ENCODE measurements at places on chromosomes 2 and 18. TPM values are rescaled to one million over a fixed set of nuclear protein-coding genes. Genes with fewer than 3 reads are reported as not detected.

DNA sequence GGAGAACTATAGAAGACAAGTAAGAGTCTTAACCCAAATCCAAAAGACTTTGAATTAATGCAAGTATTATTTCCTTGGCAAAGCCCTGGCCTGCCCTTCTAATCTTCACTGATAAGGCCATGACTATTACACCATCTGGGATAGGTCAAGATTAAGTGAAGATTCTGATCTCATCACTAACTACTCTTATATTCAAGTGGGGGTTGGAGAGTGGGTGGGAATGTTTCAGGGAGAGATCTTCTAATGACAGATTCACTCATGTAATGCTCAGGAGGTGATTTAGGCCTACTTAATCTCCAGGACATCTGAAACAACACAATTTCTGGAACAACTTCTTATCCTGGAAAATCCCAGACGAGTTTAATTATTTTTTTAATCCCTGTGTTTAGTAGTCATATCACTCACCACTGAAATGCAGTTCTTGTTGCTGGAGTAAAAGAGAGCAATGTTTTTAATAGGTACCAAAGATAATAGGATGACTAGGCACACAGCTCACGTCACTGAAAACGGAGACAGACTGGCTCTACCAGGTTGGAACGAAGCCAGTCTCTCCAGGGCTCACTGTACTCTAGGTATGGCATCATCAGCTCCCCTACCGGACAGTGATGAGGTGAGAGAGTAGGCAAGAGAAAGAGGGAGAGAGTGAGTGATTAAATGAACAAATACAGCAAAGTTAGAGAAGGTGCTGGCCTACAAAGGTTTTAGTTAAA lies 133.1 kb downstream of the NCKAP5 start:
- H3K4me1 ChIP-seq: no peaks in the 10 kb centered on the region
- no peak for DNase-seq
- H3K36me3 ChIP-seq: no peaks in the 10 kb centered on the region
- H3K4me3 ChIP-seq: no peak overlapping the region
- H3K27me3 ChIP-seq: no peaks in the 10 kb centered on the region
- H3K27ac ChIP-seq: no peak overlapping the region

Gene TM4SF20
- polyA plus RNA-seq: not detected

Gene TMEM37
- polyA plus RNA-seq: not detected

Gene PFN4
- not detected for polyA plus RNA-seq

DNA sequence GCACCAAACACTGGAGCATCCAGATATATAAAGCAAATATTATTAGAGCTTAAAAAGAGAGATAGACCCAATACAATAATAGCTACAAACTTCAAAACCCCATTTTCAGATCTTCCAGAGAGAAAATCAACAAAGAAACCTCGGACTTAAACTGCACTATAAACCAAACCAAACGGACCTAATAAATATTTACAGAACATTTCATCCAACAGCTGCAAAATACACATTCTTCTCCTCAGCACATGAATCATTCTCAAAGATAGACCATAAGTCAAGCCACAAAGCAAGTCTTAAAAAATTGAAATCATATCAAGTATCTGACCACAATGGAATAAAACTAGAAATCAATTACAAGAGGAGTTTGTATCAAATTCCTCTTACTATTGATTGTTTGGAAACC lies 140.2 kb upstream of the OTOS start:
- no peak overlapping the region for H3K27ac ChIP-seq
- H3K27me3 ChIP-seq: peaks cover 5% of the 10 kb centered on the region
- no peak overlapping the region for H3K4me3 ChIP-seq
- DNase-seq: no peak

- H3K4me1 ChIP-seq: peaks cover 17% of the 10 kb centered on the region
- DNase-seq: no peak
- no peak overlapping the region for H3K27ac ChIP-seq
- no peak overlapping the region for H3K4me3 ChIP-seq
Measured at GRCh38 chr2:53765767-53766166, 1.8 kb upstream of the CHAC2 start.

Gene SLC4A3
- polyA plus RNA-seq: not detected

GRCh38 chr2:171267855-171268629 lies 107.3 kb upstream of the TLK1 start:
- H3K36me3 ChIP-seq: no peaks in the 10 kb centered on the region
- H3K4me3 ChIP-seq: no peak overlapping the region
- no peaks in the 10 kb centered on the region for H3K27me3 ChIP-seq
- no peak for DNase-seq

- no peaks in the 10 kb centered on the region for H3K36me3 ChIP-seq
- H3K4me3 ChIP-seq: no peak overlapping the region
Measured at GRCh38 chr18:44130376-44130942, 550.2 kb upstream of the SETBP1 start.

Gene RGPD5
- polyA plus RNA-seq: 2.2 TPM

DNA sequence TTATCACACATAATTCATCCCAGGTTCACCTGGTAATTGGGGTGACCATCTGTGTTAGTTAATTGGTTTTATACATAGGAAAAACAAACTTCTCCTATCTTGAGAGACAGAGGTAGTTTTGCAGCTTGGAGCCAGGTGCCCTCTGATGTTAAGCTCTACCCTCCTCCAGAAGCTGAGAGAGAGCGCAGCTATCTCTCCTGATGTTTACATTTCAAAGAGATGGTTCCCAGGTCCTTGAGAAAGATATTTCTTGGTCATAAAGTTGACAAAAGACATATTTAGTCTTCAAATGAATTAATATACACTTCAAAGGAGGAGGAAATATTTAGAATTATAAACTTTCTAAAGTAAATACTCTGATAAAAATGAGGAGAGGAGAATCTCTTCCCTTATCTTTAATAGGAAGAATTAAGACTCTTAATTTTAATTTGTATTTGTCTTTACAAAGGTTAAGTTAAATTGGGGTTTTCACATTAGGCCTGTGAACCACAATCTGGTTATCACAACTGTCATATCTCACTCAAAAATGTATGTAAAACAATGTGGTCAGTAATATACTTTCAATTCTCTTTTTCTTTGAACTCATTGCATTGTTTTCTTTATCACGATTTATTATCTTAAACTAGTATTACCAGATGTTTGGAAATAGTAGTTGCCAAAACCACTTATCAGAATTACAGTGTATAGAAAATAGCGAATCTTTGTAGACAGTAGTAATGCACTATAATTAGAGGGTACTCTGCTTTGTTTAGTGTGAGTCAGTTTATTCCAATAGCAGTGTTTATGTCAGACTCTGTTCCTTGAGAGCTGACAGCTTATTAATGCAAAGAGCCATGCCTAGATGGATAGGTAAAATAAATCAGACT lies 26.8 kb downstream of the SERPINB4 start:
- no peak for DNase-seq
- no peak overlapping the region for H3K4me3 ChIP-seq
- H3K27me3 ChIP-seq: no peaks in the 10 kb centered on the region
- H3K4me1 ChIP-seq: no peaks in the 10 kb centered on the region
- no peaks in the 10 kb centered on the region for H3K36me3 ChIP-seq

GRCh38 chr2:207765547-207765946 lies 4.2 kb downstream of the FZD5 start:
- no peaks in the 10 kb centered on the region for H3K36me3 ChIP-seq
- H3K4me3 ChIP-seq: no peak overlapping the region
- peaks cover 36% of the 10 kb centered on the region for H3K4me1 ChIP-seq

DNA sequence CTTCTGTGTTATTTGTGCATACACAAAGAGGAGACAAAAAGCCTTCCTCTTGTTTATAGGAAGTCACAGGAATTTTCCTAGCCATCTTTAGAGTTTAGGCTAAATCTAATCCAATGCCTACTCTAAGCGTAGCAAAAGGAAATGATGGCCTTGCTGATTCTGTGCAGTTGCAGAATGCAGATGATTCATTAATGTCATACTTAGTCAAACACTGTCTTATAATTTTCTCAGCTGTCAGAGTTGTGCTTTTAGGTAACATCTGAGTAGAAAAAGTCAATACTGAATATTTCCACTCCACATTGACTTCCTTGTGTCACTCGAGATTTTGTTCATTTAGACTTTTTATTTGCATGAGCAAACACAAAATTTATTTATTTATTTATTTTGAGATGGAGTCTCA lies 157.9 kb upstream of the FOSL2 start:
- no peaks in the 10 kb centered on the region for H3K4me1 ChIP-seq
- no peak for DNase-seq
- no peak overlapping the region for H3K4me3 ChIP-seq
- no peaks in the 10 kb centered on the region for H3K27me3 ChIP-seq
- H3K27ac ChIP-seq: no peak overlapping the region
- no peaks in the 10 kb centered on the region for H3K36me3 ChIP-seq

- no peak overlapping the region for H3K4me3 ChIP-seq
- no peaks in the 10 kb centered on the region for H3K27me3 ChIP-seq
- no peaks in the 10 kb centered on the region for H3K36me3 ChIP-seq
- no peaks in the 10 kb centered on the region for H3K4me1 ChIP-seq
- DNase-seq: no peak
Measured at GRCh38 chr18:74901362-74902146, 303.9 kb downstream of the ZNF407 start.

DNA sequence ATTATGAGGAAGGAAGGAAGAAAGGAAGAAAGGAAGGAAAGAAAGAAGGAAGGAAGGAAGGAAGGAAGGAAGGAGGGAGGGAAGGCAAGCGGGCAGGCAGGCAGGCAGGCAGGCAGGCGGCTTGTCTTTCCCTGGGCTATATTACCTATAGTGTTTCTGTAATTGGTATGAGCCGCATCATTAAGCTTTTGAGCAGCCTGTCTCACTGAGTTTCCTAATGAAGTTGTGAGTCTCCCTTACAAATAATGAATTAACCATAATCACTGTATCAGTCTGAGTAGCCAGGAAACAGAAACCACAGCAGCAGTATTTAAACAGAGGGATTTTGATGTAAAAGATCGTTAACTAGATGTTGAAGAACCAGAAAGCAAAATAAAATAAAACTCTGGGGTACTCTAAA lies 11.8 kb upstream of the SULT1C3 start:
- no peak overlapping the region for H3K27ac ChIP-seq
- no peaks in the 10 kb centered on the region for H3K27me3 ChIP-seq
- H3K4me1 ChIP-seq: no peaks in the 10 kb centered on the region
- DNase-seq: no peak
- no peak overlapping the region for H3K4me3 ChIP-seq
- no peaks in the 10 kb centered on the region for H3K36me3 ChIP-seq

Gene ACOXL
- not detected for polyA plus RNA-seq

- no peak overlapping the region for H3K4me3 ChIP-seq
- no peaks in the 10 kb centered on the region for H3K36me3 ChIP-seq
- DNase-seq: no peak
Measured at GRCh38 chr2:235064976-235065375, 113.2 kb downstream of the SH3BP4 start.

DNA sequence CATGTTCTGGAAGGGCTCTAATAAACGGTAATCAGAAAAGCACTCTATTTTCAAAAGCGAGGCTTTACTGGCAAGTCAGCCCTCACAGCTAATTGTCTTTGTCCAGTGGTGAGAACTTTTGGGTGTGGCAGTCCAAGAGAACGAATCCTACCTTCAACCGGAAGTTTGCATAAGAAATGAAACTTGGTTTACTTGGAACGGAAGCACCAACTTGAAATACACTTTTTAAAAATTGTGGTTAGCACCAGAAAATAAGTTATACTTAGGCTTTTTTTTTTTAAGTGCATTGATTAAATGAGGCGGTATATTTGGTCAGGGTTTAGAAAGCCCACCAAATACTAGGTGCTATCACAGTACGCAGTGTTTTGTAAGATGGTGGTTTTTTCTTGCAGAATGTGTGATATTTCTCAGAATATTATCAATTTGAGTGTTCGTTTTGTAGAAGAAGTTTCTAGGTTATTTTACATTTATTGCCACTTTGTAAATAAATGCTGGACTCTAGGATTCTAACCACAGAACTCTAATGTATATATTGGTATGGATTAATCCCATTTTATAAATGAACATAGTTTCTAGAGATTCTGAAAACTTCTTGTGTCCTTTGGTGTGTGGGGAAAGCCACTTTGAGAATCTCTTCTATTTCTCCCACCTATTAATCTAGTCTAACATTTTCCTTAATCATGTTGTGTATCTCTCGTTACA lies 1.2 kb downstream of the MYL12A start:
- H3K36me3 ChIP-seq: peaks cover 24% of the 10 kb centered on the region
- no peaks in the 10 kb centered on the region for H3K27me3 ChIP-seq
- H3K27ac ChIP-seq: peak overlapping the region; percentile 85
- peak overlapping the region; percentile 86 for H3K4me3 ChIP-seq

DNA sequence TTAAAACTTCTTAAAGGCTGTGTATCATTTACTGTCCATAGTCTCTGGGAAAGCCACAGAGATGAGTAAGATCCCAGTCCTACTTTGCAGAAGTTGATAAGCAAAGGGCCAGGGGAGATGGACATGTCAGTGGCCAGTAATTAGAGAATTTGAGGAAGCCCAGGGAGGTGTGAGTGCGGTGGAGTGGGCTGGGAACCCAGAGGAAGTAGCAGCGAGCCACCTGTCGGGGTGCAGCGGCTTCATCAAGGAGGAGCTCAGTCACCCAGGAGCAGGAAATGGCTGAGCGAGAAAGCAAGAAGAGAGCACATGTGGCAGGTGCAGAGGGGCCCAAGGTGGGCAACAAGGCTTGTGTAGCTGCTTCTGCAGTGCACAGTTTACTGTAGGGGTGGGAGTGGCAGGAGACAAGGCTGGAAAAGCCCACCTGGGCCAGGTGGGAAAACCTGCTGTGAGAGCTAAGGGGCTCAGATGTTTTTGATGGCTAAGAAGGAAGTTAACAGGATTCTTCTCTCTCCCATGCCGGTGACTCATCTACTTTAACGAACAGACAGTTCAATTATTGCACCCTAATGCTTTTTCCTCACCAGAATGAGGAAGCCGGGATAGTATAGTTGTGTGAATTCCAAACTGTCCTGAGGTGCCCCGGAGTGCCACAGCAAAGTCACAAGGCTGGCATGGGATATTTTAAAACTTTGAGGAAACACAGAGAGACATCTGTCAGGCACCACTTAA lies 34.8 kb upstream of the MGAT5 start:
- H3K4me3 ChIP-seq: peak overlapping the region; percentile 12
- DNase-seq: peak; percentile 40
- H3K27ac ChIP-seq: peak overlapping the region; percentile 41
- H3K36me3 ChIP-seq: no peaks in the 10 kb centered on the region
- no peaks in the 10 kb centered on the region for H3K27me3 ChIP-seq
- H3K4me1 ChIP-seq: peaks cover 60% of the 10 kb centered on the region

DNA sequence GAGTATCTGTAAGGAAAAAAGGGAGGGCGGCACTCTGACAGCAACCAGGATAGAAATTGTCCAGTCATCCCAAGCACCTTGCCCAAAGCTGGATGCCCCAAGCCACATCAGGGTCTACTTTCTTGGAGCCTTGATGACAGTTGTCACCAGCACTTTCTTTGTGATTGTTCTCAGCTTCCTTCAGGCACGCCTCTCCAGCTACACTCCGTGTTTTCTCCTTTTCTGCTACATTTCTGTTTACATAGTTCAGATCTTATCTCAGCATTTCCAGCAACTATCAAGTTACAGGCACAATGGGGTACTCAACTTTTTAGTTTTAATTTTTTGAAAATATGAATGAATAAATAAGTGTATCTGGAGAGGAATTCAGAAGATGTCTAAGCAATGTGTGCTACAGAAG lies 115.3 kb upstream of the CELF4 start:
- no peak overlapping the region for H3K4me3 ChIP-seq
- no peaks in the 10 kb centered on the region for H3K27me3 ChIP-seq
- H3K4me1 ChIP-seq: no peaks in the 10 kb centered on the region
- DNase-seq: no peak
- H3K27ac ChIP-seq: no peak overlapping the region
- no peaks in the 10 kb centered on the region for H3K36me3 ChIP-seq

All from CD4-positive, alpha-beta memory T cell (primary cell).